ENCODE measurements at places on chromosomes 1 and 21.

DNA sequence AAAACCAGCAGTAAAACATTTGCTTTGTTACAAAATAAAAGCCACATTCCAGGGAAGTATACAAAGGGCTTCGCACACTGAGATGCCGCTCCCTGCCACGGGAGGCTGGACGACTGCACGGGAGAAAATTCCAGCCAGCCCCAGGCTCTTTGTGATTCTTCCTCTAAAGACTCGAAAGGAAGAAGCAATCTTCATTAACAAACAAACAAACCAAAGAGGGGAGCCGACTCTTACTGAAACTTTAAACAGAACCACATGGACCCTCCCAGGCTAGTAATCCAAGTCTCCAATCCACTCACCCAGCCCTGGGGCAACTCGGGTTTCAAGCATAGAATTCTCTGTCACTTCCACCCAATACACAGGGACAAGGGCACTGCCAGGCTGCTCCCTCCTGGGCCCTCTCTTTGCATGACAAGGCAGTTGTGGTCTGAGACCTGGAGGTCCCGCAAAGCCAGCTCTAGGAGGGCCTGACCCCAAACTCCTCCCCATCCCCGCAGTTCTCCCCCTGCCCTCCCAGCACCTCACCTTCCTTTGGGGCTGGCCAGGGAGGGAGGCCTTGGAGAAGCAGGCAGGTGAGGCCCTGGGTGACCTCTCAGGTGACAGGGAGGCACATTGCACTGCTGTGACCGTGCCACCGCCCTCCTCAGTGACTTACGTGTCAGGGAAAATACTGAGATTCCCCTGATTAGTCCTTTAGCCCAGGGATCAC lies 26.6 kb upstream of the COL18A1 start:
- no peak for DNase-seq

DNA sequence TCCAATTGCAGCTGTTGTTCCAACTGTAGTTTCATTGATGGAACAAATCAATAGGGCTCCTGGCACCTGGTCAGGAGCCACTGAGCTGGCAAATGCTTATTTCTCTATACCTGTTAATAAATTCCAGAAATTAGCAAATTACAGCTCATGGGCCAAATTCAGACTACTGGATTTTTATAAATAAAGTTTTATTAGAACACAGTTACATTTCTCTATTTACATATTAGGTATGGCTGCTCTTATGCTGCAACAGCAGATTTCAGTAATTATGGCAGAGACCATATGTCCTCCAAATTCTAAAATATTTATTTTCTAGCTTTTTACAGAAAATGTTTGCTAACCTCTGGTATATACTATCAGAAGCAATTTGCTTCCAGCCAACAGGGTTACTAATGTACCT lies 47.8 kb downstream of the DUSP10 start:
- DNase-seq, result no peak

- DNase-seq, result no peak
Measured at GRCh38 chr21:43949499-43950208, 62.5 kb upstream of the TRAPPC10 start.

GRCh38 chr1:28417441-28417922 lies 47.9 kb downstream of the PHACTR4 start:
- peak; percentile 78 for DNase-seq

All from HCT116 (cell line).